ENCODE measurements at places on chromosomes 1 and 21.

DNA sequence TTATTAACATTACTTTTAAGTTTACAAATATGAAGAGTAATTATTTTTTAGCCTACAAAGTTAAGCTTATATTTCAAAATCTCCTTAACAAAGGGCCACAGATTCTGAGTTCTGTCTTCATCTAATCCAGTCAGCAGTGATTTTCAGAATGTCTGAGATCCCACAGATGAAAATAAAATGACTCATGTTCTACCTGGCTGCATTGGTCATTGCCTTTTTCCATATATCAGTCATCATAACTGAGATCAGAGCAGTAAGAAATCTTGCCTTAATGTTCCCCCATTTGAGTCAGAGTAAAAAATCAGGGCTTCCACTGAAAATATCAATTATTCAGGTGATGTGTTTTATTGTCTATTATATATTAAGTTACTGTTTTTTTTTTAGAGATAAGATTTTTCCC, 416.1 kb downstream of the MRPL39 start:
- no peak for DNase-seq

- no peak for DNase-seq
Observed at GRCh38 chr1:208149776-208150514, 94.2 kb downstream of the PLXNA2 start.

GRCh38 chr1:118317842-118318614, 133.0 kb upstream of the SPAG17 start:
- DNase-seq: no peak

DNA sequence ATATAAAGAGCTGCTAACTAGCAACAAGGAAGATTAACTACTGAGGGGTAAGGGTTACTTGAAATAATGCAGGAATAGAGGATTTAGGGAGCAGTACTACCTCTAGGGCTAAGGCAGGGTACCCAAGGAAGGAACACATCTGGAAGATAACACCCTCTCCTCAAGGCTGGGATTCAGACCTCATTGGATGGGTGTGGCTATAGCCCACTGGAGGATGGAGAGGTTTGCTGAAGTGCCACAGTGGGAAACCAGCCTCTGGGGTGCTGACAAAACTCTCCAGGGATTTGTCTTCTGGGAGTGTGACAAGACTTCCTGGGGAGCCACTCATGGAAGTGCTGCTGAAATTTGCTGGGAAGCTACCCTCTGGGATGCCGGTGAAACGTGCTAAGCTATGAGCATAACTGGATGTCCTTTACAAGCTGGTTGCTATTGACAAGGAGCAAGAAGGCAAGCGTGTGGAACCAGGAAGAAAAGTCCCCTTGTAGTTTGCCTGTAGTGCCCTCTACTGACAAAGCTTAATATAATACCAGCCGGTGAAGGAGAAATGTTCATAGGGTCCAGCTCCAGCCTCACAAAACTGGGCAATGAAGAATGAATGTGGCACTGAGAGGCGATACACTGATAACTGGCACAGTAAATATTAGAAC, 122.8 kb upstream of the USP24 start:
- DNase-seq: no peak

- DNase-seq: no peak
Observed at GRCh38 chr1:64539781-64540218, 69.9 kb downstream of the CACHD1 start.

DNA sequence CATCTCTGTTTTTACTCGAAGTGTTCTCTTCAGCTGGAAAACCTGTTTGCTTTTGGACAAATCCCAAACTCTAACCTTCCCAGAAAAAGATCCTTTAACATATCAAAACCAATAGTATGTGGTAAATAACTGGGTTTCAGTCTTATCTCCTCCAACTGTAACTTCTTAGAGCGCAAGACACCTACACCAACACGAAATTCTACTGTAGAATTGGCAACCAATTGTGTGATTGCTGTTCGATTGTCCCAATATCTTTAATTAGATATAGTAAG, 5.8 kb upstream of the MPZL1 start:
- DNase-seq: no peak

- no peak for DNase-seq
Observed at GRCh38 chr21:41059871-41060270, 108.1 kb upstream of the BACE2 start.
